ENCODE measurements at places on chromosomes 13 and 19. TPM values are rescaled to one million over a fixed set of nuclear protein-coding genes. Genes with fewer than 3 reads are reported as not detected.

The CCDC122 gene
- 6.0 TPM for total RNA-seq

The SLC6A16 gene
- 0.14 TPM for total RNA-seq

The STARD13 gene
- 25.1 TPM for total RNA-seq

The CATSPERD gene
- total RNA-seq = not detected

The KIR3DL2 gene
- total RNA-seq = not detected

The NAT14 gene
- 18.0 TPM for total RNA-seq

The ZNF709 gene
- total RNA-seq = 2.9 TPM

The SETDB2 gene
- total RNA-seq = 5.6 TPM

The ONECUT3 gene
- not detected for total RNA-seq

The TTC9B gene
- total RNA-seq = not detected

The CCL25 gene
- total RNA-seq = not detected

The KLK14 gene
- not detected for total RNA-seq

The IGFL3 gene
- total RNA-seq = 2.4 TPM

The ZNF627 gene
- total RNA-seq = 27.0 TPM

The SIAH3 gene
- not detected for total RNA-seq

The ATCAY gene
- total RNA-seq = not detected

The CBLC gene
- not detected for total RNA-seq

The U2AF2 gene
- 61.8 TPM for total RNA-seq

The ZNF799 gene
- total RNA-seq = 3.3 TPM

All from smooth muscle cell of the umbilical artery (primary cell).